ENCODE measurements at places on chromosomes 1 and 21.

DNA sequence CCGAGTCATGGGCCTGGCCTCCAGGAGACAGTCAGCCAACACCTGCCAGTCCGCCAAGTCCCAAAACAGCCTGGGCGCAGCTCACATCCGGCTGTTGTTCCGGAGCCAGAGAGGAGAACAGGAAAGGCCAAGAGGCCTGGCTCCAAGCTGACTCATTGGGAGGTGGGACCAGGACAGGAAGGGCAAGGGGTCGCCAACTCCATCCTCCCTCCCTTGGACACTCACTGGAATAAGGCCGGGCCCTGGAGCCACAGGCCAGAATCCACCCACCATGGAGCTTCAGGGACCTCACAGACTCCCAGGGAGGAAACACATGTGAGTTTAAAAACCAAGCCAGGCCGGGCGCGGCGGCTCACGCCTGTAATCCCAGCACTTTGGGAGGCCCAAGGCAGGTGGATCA lies 25.1 kb upstream of the CLIC4 start:
- DNase-seq = no peak

GRCh38 chr21:31426235-31426797 lies 82.3 kb upstream of the TIAM1 start:
- no peak for DNase-seq

- no peak for DNase-seq
Observed at GRCh38 chr1:199522936-199523335, 504.6 kb upstream of the NR5A2 start.

- DNase-seq = no peak
Observed at GRCh38 chr1:246091477-246091876, 415.6 kb downstream of the SMYD3 start.

DNA sequence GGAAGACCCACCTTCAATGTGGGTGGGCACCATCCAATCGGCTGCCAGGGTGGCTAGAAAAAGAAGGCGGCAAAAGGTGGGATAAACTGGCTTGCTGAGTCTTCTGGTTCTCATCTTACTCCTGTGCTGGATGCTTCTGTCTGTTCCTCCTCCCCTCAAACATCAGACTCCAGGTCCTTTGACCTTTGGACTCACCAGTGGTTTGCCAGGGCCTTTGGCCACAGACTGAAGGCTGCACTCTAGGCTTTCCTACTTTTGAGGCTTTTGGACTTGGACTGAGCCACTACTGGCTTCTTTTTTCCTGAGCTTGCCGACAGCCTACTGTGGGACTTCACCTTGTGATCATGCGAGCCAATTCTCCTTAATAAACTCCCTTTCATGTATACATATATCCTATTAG lies 55.9 kb downstream of the VCAM1 start:
- DNase-seq = no peak

DNA sequence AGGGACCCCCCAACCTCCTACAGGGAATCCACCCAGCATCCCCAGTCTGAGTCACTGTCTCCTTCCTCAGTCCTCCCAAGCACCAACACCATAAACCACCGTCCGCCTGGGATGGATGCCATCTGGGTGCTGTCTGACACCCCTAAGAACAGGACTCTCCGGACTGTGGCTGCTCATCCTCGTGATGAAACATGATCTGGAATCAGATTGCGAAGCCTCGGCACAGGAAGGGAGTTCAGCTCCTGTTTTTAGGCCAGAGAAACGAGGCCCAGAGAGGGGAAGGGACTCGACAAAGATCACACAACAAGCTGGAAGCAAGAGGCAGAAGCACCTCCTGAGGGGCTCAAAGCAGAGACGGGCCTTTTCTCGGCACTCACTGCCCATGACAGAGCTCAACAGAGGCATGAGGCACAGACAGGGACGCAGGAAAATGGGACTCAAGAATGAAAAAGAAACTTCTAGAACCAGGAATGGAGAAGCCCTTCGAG lies 8.4 kb downstream of the KCNN3 start:
- DNase-seq = no peak

- DNase-seq = no peak
Observed at GRCh38 chr1:38178216-38178615, 131.6 kb upstream of the POU3F1 start.

DNA sequence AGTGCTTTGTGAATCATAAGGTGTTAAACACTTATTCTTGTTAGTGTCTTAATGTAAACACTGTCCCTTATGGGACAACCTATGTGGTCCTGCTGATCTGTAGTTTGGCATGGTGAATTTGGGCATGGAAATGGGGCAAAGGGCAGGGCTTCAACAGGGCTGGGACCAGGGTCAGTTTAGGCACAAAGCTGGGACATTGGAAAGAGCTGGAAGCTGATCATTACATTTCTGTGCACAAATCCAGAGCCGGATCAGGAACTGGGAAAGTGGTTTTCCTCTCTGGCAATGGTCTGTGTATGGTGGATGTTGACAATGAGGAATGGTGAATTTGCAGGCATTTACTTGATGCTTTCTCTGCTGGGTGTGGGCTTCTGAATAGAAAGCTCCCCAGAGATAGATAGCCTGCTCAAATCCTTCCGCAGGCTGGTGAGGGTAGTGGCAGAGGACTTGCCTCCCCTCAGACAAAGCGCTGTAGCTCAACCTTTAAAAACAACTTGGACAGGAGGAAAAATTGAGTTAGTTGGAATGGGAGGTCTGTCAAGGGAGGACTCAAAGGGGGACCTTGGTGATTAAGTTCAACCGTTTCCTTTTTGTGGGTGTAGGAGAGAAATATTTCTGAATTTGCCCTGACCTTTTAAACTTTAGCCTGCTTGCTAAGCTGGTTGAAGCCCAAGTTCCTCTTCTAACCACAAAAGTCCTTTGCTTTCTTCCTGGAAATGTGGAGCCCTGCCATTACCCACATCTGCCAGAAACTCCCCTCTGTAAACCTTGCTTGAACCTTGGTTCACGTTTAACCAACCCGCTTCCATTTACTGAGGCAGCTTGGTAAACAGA lies 35.3 kb downstream of the HLX start:
- no peak for DNase-seq

DNA sequence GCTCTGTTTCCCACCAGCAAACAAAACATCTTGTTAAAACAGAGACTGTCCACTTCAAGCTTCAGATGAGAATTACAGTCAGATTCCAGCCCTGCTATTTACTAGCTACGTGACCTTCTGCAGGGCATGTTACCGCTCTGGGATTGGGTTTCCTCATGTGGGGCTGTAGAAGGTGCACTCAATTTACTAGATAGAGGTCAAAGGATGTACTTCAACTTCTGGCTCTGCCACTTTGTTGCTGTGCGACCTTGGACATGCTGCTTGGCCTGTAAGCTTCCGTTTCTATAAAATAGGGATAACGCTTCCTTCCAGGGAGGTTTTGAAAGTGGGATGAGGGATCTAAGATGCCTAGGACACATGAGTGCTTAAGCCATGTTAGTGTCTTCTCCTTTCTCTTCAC lies 46.0 kb upstream of the LRIG2 start:
- no peak for DNase-seq

DNA sequence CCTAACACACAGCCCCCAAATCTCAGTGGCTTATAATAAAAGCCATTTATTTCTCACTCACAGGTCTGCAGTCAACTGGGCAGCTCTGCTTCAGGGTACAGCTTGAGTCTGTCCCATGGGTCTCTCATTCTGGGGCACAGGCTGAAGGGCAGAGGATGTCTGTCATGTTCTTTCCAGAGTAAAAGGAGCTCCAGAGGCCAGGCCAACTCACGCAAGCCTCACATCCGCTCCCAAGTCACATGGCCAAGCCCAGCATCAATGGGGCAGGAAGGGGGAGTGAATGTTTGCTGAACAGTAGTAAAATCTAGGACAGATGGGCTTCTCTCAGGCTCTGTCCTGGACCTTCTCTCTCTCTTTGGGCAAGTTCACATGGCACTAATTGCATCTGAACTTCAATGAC lies 7.1 kb upstream of the SSBP3 start:
- no peak for DNase-seq

DNA sequence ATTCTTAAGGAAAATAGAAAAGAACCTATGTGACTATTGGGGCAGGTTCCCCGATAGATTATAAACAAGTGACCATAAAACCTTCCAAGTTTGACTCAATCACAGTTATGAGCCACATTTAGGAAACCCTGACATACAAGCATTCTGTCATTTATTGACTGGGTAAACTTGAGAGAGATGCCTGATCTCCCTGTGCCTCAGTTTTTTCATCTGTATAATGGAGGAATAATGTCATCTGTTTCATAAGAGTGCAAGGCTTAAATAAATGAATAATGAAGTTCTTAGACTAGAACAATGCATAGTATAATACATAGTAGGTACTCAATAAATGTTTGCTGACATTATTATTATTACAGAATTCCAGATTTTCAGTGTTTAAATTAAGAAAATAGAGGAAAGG lies 18.9 kb upstream of the EEIG2 start:
- no peak for DNase-seq

GRCh38 chr1:108531444-108531843 lies 28.5 kb upstream of the EEIG2 start:
- DNase-seq = no peak

GRCh38 chr1:76627498-76627897 lies 239.8 kb upstream of the ST6GALNAC5 start:
- no peak for DNase-seq

DNA sequence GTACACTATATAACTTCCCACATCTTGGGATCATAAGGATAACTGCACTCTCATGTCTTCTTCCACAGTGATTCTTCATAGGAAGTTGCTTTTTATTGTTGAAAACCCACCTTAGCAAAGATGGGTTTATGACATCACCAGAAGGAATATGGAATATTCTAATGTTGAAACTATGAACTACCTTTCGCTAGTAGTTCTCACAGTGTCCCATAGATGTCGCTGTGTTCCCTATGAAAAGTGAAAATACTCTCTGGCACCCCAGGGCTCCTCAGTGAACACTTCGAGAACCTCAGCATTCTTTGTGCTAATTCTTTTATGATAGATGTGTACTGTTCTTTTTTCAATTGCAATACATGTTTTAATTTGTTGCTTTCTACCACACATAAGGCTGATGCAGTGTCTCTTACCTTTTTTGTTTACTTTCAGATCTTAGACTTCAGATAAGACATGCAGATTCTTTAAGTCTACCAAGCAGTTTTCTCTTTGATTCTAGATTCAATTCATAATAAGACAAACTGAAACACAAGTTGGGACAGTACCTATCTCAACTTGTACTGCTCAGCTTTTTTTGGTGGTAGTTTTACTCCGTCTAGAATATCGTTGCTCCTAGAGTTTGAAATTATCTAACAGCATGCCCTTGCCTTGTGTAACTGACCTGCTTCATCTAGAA lies 90.8 kb downstream of the GTF2B start:
- no peak for DNase-seq

DNA sequence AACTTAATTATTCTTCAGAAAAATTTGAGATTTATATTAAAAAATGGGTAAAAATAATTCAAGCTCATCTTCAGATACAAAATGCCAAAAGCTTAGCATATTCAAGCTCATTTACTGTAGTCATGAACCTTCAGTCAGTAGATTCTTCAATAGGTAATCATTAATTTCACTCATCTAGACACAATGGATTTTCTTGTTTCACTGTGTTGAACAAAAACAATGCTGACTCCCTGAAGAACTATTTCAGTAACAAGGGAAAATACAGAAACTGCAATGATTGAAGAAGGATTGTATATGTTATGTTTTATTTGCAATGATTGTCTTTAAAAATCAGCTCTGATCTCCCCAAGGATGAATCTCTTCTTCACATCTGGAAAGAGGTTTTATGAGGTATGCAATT lies 9.2 kb upstream of the HOOK1 start:
- DNase-seq = no peak

GRCh38 chr1:18861590-18861989 lies 2.1 kb upstream of the TAS1R2 start:
- no peak for DNase-seq

DNA sequence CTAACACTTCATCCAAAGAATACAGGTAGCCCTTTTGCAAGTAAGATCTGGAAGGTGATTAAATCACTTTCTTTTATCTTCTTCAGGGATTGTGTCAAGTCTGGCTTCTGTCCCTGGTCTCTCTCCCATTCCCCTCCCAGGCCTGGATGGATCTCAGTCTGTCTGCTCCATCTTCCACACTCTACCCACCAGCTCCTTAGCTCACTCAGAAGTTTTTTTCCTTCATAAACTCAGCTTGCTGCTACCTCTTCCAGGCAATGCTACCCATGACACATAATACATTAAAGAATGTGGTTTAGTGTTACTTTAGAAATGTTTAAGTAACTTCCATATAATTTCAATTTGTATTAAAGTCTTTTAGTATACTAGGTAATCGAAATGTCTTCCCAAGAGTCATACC lies 133.1 kb downstream of the AKT3 start:
- no peak for DNase-seq

DNA sequence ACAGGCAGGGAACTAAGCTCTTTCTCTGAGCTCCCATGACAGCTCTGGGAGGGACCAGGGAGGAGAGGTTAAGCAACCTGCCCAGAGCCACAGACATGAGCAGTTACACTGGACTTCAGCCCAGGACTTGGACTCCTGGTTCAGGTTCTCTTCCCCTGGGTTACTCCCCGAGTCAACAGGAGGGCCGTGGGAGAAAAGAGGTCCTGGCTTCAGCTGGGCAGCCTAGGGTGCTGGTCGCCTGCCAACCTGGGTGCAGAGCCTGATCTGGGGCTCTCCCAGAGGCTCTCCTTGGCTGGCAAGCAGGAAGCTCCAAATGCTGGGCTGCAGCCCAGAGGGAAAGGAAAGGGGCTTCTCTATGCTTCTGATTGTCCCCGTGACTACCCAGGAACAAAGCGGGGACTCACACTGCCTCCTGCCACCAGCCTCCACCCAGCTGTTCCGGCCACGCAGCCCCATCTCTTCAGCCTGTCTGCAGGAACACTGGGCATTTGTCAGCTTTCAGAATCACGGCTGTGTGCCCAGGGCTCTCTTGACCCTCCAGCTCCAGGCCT lies 141.8 kb downstream of the HIVEP3 start:
- DNase-seq = no peak

- DNase-seq = no peak
Observed at GRCh38 chr1:151290709-151291303, 8.7 kb downstream of the ZNF687 start.

DNA sequence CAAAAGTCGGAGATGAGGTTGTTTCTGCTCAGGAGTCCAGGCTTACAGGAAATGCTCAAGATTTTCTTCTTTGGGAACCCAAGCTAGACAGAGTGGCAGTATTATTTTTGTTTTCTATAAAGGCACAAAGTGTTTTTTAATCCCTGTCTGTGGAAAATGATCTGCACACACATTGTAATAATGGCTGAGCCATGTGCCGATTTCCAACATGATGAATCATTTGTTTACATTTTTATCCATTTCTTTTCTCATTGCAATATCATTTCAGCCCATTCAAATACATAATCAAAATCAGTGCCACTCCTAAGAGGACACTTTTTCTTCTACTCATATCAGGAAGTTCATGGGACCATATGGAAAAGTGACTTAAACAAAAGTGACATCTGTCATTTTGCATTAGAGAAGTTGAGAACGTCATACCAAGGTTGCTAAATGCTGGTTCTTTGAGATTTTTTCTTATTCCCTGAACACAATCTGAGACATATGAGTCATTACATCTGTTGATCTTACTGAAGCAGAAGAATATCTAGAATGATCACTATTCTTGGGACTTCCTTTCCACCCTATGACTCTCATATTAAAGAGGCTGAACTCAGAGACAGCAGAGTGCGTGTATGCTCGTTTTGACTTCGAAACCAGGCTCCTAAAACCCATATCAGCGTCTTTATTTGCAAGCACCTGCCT lies 44.9 kb downstream of the ACTA1 start:
- DNase-seq = no peak
